ENCODE measurements at places on chromosomes 1 and 21.

DNA sequence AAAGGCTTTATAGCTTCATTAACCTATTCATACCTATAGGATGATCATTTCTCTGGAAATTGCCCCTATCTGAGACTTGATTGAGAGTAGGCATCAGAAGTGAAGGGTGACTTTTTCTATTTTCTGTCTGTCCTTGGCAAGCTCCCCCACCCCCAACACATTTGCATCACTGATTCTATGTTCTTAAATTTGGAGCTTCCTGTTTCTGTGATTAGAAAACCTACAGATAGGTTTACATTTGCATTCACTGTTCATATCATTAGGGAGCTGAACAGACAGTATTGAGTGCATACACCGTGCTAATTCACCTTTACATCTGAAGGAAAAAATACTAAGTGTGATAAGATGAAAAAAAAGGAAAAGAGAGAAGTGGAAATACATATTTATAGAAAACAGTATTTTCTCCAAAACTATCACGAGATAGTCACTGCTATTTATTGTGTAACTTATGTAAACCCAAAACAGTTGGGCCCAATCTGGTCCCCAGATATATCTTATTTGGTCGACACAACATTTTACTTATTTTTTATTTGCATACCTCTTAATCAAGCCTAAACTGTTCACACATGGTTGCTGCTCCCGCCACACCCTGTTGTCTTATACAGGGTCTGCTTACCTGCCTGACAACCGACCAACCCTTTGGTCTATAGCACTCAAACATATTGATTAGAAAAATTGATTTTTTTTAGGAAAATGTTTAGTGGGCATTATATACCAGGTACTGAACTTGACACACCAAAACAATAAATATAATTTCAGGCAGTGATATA is 218.8 kb downstream of the NTNG1 start:
- no peaks in the 10 kb centered on the region for H3K36me3 ChIP-seq
- H3K4me3 ChIP-seq, result no peak overlapping the region
- H3K27me3 ChIP-seq, result no peaks in the 10 kb centered on the region
- no peak overlapping the region for H3K27ac ChIP-seq

DNA sequence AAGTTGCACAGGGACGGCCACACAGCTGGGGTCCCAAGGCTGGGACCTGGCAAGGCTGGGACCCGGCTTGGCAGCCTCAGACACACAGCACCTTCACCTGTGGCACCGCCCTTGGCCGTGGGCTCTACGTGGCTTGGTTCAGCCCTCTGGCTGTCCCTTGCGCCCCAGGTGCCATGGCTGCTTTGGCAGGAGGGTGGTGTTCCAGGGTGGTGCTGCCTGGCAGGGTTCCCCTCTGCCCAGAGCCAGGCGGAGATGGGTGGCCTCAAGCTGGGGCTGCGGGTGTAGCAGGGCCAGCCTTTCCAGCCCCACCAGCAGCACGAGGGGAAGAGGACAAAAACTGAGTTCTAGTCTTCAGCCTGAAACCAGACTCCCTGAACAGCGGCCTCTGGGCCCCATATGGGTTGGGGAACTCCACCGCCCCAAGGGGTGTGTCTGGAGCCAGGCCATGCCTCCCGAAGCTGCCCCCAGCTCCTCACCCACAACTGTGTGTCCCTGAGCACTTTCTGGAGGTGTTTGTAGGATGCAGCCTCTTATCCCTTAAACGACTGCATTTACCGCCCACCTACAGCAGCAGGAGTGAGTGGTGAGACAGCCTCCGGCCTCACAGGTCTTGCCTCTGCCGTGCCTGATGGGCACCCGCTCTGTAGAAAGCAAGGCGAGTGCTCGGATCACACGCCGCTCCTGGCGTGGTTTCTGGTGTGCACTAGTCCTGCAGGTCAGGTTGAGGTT is 92.3 kb downstream of the PDE9A start:
- no peaks in the 10 kb centered on the region for H3K36me3 ChIP-seq
- H3K4me1 ChIP-seq, result no peaks in the 10 kb centered on the region
- no peaks in the 10 kb centered on the region for H3K27me3 ChIP-seq
- no peak overlapping the region for H3K27ac ChIP-seq
- DNase-seq, result no peak
- no peak overlapping the region for H3K4me3 ChIP-seq

DNA sequence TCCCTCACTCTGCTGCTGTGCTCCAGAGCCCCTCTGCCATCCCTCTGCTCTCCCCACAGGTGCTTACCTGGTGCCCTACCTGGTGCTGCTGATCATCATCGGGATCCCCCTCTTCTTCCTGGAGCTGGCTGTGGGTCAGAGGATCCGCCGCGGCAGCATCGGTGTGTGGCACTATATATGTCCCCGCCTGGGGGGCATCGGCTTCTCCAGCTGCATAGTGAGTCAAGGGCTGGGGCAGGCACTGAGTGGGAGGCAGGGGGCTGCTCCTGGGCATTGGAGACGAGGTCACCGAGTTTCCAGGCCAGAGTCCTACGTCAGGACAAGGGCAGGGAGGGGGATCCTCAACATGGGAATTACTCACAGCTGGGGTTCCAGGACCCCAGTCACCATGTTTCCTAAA is 21.7 kb downstream of the SLC6A17 start:
- H3K4me1 ChIP-seq, result no peaks in the 10 kb centered on the region
- no peaks in the 10 kb centered on the region for H3K36me3 ChIP-seq
- no peak overlapping the region for H3K4me3 ChIP-seq

DNA sequence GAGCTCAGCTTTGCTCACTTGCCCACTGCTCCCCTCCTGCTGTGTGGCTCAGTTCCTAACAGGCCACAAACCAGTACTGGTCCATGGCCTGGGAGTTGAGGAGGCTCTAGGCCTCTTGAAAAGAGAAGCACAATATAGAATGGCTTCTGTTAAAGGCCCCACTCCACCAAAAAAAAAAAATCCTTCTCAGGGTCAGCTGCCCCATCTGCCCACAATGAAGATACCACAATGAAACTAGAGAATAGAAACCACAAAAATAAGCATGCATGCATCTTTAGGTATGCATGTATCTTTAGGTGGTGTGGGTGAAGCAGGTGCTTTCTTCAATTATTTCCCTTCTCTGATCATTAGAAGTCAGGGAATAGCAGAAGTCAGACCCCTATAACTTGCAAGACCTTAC is 620.4 kb upstream of the BEND5 start:
- H3K4me3 ChIP-seq, result no peak overlapping the region
- no peaks in the 10 kb centered on the region for H3K36me3 ChIP-seq
- DNase-seq, result no peak
- H3K4me1 ChIP-seq, result no peaks in the 10 kb centered on the region
- no peaks in the 10 kb centered on the region for H3K27me3 ChIP-seq

GRCh38 chr21:36697851-36698384 is 997 bp upstream of the SIM2 start:
- H3K4me1 ChIP-seq, result peaks cover 26% of the 10 kb centered on the region
- no peak overlapping the region for H3K4me3 ChIP-seq
- H3K27me3 ChIP-seq, result peaks cover 98% of the 10 kb centered on the region
- H3K36me3 ChIP-seq, result no peaks in the 10 kb centered on the region
- no peak overlapping the region for H3K27ac ChIP-seq

- peaks cover 47% of the 10 kb centered on the region for H3K4me1 ChIP-seq
- H3K4me3 ChIP-seq, result no peak overlapping the region
- H3K36me3 ChIP-seq, result no peaks in the 10 kb centered on the region
- H3K27ac ChIP-seq, result peak overlapping the region; percentile 93
Measured at GRCh38 chr1:9300573-9300972, 7.9 kb downstream of the SPSB1 start.

DNA sequence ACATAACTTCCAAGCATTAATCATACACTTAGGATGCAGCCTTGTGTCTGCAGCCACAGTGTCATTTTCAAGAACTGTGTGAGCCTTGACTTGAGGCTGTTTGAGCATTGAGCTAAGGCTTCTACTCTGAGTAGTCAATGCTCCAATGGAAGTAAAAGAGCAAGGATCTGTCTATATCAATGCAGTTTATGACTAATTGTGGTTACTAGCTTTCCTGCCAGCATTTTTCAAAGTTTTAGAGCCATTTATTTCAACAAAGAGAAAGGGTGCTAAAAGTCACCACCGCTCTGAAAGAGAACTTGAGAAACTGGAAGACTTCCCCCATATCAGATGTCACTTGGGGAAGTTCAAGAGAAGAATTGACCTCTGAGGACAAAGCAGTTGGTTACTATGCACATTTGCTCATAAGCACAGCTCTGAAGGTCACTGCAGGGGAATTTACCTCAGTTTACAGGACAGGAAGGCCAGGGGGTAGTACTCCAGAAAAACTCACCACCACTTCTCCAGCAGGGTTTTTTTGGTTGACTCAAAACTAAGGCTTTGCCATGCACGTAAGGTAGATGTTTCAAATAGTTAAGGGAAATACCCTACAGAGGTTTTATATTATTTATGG is 24.5 kb upstream of the RGS1 start:
- DNase-seq, result no peak
- no peaks in the 10 kb centered on the region for H3K4me1 ChIP-seq
- no peak overlapping the region for H3K4me3 ChIP-seq
- no peak overlapping the region for H3K27ac ChIP-seq
- no peaks in the 10 kb centered on the region for H3K27me3 ChIP-seq

- H3K27ac ChIP-seq, result peak overlapping the region; percentile 88
- H3K36me3 ChIP-seq, result no peaks in the 10 kb centered on the region
- DNase-seq, result peak; percentile 83
- no peak overlapping the region for H3K4me3 ChIP-seq
Measured at GRCh38 chr1:160997323-160998038, 23.5 kb downstream of the F11R start.

- H3K27me3 ChIP-seq, result no peaks in the 10 kb centered on the region
- no peaks in the 10 kb centered on the region for H3K4me1 ChIP-seq
- H3K27ac ChIP-seq, result no peak overlapping the region
Measured at GRCh38 chr1:187498028-187498427, 669.3 kb downstream of the PLA2G4A start.

GRCh38 chr21:34243562-34243961 is 120.2 kb upstream of the KCNE2 start:
- no peak for DNase-seq
- no peaks in the 10 kb centered on the region for H3K4me1 ChIP-seq
- no peaks in the 10 kb centered on the region for H3K27me3 ChIP-seq
- no peak overlapping the region for H3K4me3 ChIP-seq

GRCh38 chr1:38028105-38028591 is 15.6 kb downstream of the UTP11 start:
- H3K27me3 ChIP-seq, result no peaks in the 10 kb centered on the region
- DNase-seq, result no peak
- H3K27ac ChIP-seq, result no peak overlapping the region
- H3K36me3 ChIP-seq, result no peaks in the 10 kb centered on the region
- peaks cover 26% of the 10 kb centered on the region for H3K4me1 ChIP-seq

GRCh38 chr1:110133436-110133835 is 16.9 kb upstream of the SLC6A17 start:
- peaks cover 52% of the 10 kb centered on the region for H3K27me3 ChIP-seq
- DNase-seq, result no peak
- H3K4me3 ChIP-seq, result no peak overlapping the region
- no peak overlapping the region for H3K27ac ChIP-seq
- no peaks in the 10 kb centered on the region for H3K4me1 ChIP-seq
- no peaks in the 10 kb centered on the region for H3K36me3 ChIP-seq

DNA sequence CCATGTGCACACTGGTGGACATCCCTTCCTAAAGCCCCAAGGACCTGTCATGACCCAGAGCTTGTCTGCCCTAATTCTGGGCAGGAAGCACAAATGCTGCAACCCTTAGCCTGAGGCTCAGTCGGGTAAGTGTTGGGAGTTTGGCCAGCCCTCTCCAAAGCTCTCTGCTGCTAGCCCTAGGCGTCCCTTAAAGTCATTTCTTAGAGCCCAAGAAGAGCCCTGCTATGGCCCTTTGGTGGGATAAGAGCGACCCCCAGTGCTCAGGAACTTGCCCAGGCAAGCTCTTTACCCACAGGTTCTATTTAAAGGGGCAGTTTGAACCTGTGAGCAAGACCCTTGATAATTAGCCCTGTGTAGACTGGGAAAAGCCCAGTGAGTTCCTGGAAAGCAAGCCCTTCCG is 356.8 kb downstream of the RRAGC start:
- peaks cover 60% of the 10 kb centered on the region for H3K27me3 ChIP-seq
- no peaks in the 10 kb centered on the region for H3K4me1 ChIP-seq
- DNase-seq, result no peak
- H3K27ac ChIP-seq, result no peak overlapping the region
- no peaks in the 10 kb centered on the region for H3K36me3 ChIP-seq

DNA sequence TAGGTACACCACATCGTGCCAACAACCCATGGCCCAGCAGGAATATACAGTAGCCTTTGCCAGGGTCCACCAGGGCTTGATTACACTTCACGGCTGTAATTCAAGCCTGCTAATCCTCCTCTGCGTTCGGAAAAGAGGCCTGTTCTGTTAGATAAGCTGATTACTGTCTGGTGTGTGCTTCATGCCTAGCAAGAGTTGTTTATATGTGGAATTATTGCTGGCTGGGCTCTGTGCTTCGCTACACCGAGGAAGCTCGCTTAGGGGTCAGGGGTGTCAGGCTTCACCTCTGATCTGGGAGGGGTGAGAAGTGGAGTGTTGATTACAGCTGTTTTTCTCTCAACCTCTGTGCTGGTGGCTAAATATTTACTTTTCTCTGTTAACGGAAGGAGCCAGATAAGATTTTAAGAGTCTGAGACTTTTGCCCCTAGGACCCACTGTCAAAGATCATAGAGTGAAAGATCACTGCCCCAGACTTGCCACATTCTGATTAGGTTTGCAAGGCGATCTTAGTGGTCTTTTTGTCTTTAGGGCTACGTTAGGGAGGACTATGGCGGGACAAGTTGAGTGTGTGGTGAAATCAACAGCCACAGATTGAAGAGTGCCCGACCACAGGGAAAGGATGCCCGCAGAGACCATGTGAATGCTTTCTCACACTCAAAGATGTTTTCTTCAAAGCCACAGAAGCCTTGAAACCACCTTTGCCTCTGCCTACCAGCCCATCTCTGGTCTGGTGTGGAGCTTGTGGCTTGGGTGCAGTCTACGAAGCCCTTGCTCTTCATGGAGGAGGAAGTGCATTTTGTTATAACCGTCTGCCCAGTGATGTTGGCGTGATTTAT is 216.1 kb downstream of the PBX1 start:
- peak; percentile 39 for DNase-seq
- peaks cover 60% of the 10 kb centered on the region for H3K4me1 ChIP-seq
- H3K4me3 ChIP-seq, result no peak overlapping the region
- peak overlapping the region; percentile 93 for H3K27ac ChIP-seq
- no peaks in the 10 kb centered on the region for H3K27me3 ChIP-seq

DNA sequence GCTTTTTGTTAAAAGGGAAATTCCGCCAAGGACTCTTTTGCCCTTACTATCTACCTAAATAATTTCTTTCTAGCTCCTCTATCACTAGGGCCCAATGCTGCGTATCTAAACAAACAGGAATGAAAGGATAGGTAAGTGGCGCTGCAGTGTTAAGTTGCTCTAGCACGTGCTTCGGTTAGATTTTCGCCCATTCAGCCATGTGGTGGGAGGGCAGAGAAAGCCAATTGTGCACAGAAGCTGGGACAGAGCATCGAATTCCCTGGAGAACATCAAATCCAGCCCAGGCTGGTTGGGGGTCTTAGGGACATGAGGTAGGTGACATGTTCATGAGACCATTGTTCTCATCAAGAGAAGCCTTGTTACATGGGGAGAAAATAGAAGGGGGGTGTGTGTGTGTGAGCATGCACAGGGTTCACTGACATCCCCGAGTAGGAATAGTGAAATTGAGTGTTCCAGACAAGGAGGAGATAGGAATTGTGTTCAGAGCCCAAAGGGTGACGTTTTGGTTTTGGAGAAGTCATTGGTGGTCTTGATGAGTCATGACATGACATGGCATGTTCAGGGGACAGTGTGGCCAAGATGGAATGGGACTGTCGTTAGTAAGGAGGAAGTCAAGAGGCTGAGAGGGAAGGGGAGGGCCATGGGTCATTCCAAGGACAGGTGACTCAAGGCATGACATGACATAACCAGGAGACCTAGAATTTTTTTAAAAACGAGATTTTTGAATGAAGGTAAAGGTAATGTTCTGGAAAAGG is 107.1 kb downstream of the TLR5 start:
- H3K27me3 ChIP-seq, result no peaks in the 10 kb centered on the region
- H3K36me3 ChIP-seq, result no peaks in the 10 kb centered on the region
- DNase-seq, result no peak
- H3K4me3 ChIP-seq, result no peak overlapping the region
- H3K4me1 ChIP-seq, result no peaks in the 10 kb centered on the region
- no peak overlapping the region for H3K27ac ChIP-seq

Measured in hepatocyte (in vitro differentiated cells).